ENCODE measurements at places on chromosomes 1 and 21.

GRCh38 chr1:22454476-22455056, 2.9 kb downstream of the ZBTB40 start:
- DNase-seq = no peak

DNA sequence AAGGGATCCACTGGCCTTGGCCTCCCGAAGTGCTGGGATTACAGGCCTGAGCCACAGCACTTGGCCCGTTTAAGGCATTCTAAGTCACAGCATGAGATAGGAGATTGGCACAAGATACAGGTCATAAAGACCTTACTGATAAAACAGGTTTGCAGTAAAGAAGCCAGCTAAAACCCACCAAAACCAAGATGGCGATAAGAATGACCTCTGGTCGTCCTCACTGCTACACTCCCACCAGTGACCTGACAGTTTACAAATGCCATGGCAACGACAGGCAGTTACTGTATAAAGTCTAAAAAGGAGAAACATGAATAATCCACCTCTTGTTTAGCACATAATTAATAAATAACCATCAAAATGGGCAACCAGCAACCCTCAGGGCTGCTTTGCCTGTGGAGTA, 33.3 kb upstream of the RCC2 start:
- DNase-seq = no peak

- no peak for DNase-seq
These were observed 3.6 kb downstream of the LPAR3 start for GRCh38 chr1:84889437-84889836.

GRCh38 chr1:64095832-64096231, 107.6 kb upstream of the UBE2U start:
- DNase-seq = no peak

DNA sequence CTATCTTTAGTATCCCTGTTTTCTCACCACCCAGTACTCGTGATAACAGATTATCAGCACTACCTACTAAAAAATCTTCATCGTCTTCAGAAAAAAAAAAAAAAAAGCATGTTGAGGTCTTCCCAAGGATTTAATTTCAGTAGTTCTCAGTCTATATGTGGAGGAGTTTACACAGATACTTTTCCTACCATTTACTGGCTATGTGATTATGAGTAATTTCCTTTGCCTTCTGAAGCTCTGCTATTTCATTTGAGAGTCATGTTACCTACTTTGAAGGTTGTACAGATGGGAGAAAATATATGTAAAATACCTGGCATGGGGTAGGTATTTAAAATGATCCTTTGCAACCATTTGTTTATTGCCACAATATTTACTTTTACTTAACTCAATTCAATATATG, 399.7 kb downstream of the NEGR1 start:
- DNase-seq = no peak

- no peak for DNase-seq
These were observed 10.4 kb downstream of the CAMSAP2 start for GRCh38 chr1:200749090-200749489.

- no peak for DNase-seq
These were observed 664.6 kb upstream of the ADAMTS5 start for GRCh38 chr21:27631471-27631870.

Measured in GOT3 (cell line).